ENCODE measurements at places on chromosomes 6 and 20.
A peak's percentile ranks its signal among the peaks of the same experiment; 100 is the strongest.

DNA sequence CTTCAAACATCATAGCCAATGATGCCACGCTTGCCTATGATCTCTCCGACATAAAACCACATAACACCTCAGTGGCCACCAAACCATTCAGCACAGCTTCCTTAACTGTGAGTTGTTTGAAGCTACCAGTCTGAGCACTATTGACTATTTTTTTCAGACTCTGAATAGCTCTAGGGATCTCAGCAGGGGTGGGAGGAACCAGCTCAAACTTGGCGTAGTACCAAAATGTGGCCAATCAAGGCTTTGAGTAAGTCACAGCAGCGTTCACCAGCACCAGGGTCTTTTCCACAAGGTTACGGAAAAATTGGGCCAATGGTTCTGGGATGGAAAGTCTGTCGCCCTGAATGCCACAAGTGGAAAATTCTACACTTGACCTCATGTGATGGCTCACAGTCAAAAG is 70.6 kb downstream of the SMPDL3A start:
- no peak for DNase-seq

- no peak for DNase-seq
Observed at GRCh38 chr6:156645097-156645496, 132.1 kb upstream of the ARID1B start.

- DNase-seq, result no peak
Observed at GRCh38 chr6:53032849-53033248, 32.4 kb upstream of the FBXO9 start.

- DNase-seq, result no peak
Observed at GRCh38 chr6:84606860-84607259, 157.5 kb downstream of the TBX18 start.

DNA sequence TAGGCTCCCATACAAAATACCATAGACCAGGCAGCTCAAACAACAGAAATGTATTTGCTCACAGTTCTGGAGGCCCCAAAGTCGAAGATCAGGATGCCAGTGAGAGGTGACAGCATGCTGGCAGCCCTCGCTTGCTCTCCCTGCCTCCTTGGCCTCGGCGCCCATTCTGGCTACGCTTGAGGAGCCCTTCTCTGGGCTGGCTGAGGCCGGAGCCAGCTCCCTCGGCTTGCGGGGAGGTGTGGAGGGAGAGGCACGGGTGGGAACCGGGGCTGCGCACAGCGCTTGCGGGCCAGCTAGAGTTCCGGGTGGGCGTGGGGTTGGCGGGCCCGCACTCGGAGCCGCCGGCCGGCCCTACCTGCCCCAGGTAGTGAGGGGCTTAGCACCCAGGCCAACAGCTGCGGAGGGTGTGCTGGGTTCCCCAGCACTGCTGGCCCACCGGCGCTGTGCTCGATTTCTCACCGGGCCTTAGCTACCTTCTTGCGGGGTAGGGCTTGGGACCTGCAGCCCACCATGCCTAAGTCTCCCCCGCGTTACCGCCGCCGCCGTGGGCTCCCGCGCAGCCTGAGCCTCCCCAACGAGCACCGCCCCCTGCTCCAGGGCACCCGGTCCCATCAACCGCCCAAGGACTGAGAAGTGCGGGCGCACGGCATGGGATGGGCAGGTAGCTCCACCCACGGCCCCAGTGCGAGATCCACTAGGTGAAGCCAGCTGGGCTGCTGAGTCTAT is 32.6 kb upstream of the SERPINB9 start:
- no peak for DNase-seq

DNA sequence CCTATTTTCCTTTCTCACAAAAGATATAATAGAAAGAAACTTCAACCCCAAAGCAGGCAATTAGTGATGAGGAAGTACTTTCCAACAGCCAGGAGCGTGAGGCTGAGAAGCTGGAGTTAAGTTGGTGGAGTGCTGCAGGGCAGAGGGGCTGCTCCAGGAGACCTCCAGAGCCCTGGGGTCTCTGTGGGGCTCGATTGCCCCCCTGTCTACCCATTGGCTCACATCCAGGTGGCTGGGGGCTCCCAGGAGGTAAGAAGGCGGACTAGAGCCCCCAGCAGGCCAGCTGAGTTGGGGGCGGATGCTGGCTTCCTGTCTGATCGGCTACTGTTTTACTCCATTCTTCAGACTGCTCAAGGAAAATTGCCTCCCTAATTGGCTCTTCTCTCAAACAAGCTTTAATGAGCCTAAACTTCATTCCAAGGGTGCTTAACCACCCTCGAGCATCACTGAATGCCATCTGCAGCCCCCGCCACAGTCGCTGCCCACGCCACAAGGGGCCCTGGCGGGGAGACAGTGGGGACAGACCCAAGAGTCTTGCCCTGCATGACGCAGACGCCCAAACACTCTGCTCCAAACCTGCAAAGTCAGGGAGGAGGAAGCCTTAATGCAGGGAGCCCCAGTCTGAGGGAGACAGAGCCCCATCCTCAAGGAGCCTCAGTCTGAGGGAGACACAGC is 78.6 kb downstream of the MDGA1 start:
- DNase-seq, result no peak

DNA sequence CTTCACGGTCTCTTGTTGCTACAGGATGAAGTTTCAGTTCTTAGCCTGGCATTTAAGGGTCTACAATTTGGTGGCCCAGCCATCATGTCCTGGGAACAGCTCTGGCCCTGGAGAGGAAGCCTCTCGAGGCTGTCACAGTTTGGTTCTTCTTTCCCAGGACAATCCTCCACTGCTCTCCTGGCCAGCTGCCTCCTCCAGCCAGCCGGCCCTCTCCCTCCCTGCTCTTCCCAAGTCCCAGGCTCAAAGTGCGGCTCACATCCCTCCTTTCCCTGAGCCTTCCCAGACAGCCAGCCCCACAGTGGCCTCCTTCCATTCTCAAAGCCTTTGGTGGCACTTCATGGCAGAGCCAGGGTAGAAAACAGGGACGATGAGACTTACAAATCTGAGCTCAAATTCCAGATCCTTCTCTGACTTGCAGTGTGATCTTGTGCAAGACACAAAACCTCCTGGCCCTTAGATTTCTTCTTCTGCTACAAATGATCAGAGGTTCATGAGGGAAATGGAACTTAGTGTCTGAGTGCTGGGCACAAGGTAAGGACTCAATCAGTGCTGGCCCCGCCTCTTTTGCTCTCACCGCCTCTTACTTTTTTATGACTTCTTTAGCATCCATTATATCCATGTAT is 223.8 kb upstream of the ECI2 start:
- DNase-seq, result no peak

- no peak for DNase-seq
Observed at GRCh38 chr20:21259346-21259745, 43.8 kb upstream of the XRN2 start.

GRCh38 chr20:63404129-63405085 is 43.3 kb upstream of the CHRNA4 start:
- DNase-seq, result no peak

DNA sequence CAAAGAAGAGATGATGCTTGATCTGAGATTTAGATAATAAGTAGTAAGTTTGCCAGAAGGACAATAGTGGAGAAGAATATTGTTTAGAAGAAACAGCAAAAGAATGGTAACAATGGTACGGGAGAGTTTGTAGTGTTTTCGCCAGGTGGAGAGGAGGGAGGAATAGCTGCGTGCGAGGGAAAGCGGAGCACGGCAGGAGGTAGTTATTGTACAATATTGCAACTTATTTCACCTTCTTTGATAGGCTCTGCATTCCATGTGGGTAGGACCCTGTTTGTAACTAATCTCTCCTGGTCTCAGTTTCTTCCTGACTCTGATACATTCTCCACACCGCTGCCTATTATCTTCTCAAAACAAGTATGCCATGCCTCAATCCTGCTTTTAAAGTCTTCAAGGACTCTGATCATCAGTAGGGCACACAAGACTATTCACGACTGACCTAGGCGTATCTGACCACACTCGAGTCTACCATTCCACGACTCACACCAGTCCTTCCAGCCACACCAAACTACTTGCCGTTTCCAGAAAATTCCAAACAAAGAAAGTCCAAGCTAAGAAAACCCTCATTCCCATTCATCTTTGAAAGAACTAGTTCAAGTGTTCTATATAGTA is 1.1 kb downstream of the PPIL4 start:
- DNase-seq, result no peak

GRCh38 chr20:56433880-56434255 is 21.8 kb downstream of the CASS4 start:
- no peak for DNase-seq

GRCh38 chr6:1527073-1527457 is 82.7 kb upstream of the FOXC1 start:
- no peak for DNase-seq

GRCh38 chr6:20013066-20013861 is 176.1 kb downstream of the ID4 start:
- DNase-seq, result no peak

- no peak for DNase-seq
Observed at GRCh38 chr6:12578751-12579150, 137.8 kb upstream of the PHACTR1 start.

DNA sequence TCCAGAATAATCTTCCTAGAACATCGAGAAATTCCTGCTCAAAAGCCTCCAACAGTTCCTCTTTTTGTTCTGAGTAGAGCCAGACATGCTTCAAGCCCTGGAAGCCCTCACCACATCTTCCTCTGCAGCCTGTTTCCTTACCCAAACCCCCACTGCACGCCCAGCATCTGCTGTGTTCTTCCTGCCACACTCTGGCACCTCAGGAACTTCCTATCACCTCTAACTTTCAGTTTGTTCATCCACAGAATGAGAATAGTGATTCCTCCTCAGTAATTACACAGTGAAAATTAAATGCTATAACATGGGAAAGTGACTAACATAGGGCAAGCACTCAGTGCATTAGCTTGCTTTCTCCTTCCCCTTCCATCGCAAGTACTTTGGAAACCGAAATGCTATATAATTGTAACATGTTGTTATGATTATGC is 26.3 kb downstream of the C6orf89 start:
- DNase-seq, result no peak

- DNase-seq, result no peak
Observed at GRCh38 chr20:52242237-52243230, 51.0 kb upstream of the ZFP64 start.

DNA sequence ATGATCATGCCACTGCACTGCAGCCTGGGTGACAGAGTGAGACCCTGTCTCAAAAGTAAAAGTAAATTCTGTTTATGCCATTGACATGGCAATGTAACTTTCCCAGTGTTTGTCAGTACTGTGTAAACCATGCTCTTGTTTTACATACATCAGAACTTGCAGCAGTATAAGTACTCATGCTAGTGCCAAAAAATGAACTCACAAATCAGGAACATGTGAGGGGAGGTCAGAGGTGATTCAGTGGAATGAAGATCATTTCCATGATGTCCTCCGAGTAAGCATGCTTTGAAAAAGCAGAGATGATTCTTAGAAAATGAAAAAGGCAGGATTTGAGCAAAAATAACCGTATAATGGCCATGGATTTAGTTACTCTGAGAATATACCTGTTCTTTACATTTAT is 81.9 kb downstream of the ANKS1A start:
- DNase-seq, result peak; percentile 27

DNA sequence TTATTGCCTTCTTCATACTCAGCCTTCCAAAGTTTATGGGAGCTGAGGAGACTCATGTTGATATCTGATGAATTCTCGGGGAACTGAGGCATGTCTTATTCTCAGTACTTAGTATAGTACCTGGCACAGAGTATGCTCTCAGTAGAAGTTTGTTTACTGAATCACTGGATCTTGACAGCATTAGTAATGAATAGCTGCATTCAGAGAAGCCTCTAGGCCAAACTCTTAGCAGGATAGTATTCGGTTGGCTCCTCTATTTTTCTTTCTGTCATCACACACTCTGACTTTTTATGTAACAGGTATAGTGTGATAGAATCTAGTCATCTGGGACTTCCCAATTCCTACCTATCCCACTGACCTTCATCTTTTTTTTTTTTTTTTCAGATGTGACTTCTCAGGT is 566.4 kb upstream of the MAN1A1 start:
- DNase-seq, result no peak

- peak; percentile 77 for DNase-seq
Observed at GRCh38 chr6:23349521-23350147, 776.4 kb upstream of the NRSN1 start.

DNA sequence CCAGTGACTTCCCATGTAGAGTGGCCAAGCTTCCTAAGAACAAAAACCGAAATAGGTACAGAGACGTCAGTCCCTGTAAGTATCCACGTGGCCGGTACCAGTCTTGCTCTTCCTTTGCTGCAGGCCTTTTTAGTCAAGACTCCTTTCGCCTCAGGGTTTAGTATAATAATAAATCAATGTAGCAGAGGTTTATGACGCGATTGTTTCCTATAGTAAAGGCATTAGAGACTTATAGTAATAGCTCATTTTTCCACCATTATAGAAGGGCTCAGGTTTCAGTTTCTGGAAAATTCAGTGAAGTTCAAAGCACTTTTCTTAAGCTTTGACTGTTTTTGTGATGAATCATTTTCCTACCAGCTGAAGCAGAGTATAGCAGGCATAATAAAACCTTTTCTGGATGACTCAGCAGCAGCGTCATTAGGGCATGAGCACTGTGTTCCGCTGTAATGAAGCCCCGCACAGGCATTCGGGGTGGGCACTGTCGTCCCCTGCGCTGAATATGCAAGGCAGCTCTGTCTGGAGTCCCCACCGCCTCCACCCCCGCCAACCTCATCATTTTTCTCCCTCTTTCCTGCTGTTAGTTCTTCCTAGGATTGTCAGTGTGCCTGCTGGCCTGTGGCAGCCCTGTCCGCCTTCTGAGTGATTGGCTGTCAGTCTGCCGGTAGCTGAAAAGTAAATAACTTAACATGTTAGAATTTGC is 51.3 kb downstream of the PTPN1 start:
- DNase-seq, result peak; percentile 90

DNA sequence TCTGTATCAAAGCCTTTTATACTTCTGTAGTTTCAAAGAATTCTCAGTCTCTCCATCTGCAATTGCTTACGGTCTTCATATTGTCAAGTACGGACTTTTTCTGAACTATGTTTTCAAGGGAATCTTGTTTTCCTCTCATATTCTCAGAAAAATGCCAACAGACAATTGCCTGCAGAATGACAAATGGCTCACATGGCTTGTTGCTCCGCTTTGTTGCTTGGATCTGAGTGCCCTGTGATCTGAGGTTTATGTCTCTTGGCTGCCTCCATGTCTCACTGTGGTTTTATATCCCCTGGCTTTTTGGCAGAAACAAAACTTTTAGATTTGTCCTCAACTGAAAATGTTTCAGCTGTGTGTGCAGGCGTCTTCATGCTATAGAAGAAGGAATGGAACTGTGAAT is 285.4 kb upstream of the CHD6 start:
- DNase-seq, result no peak

- DNase-seq, result no peak
Observed at GRCh38 chr6:35302604-35303241, 5.1 kb downstream of the DEF6 start.

All from non-pigmented ciliary epithelial cell (primary cell).